ENCODE measurements at places on chromosomes 6 and 20.

DNA sequence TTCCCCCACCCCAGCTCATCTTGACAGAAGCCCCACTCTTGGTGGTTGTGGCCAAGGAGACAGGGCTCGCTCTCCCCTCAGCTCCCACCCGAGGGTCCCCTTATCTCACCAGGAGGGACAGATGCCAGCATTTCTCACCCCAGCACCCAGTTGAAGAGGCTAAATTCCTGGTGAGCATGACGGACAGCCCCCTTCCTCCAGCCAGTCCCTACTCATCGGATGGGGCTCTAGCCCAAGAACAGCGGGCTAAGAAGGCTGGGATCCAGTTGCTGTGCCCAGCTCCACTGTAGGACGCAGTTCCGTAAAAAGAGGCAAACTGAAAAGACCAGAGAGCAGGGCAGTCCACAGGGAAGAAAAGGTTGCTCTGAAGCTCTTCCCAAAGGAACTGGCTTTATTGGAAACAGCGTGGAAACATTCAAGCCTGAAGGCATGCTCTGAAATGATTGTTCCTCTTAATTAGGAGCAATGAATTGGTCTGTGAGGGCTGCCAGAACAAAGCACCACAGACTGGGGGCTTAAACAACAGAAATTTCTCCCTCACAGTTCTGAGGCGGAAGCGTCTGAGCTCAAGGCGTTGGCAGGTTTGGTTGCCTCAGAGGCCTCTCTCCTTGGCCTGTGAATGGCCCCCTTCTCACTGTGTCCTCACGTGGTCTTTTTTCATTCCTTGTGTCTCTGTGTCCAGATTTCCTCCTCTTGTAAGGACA, 17.9 kb upstream of the KIF25 start:
- no peak for DNase-seq

DNA sequence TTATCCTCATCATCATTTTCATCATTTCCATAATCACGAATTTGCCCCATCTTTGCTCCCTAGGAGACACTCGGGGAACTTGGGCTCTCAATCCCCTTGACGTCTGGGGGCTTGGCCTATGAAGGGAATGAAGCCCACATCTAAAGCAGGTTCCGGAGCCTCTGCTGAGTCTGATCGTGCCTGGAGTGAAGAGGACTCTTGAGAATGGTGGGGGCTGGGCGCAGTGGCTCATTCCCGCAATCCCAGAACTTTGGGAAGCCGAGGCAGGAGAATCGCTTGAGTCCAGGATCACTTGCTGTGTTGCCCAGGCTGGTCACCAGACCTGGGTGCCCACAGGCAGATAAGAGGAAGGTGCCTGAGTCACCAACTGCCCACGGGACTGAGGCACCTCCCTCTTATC, 114.5 kb downstream of the SYCP2 start:
- DNase-seq: no peak

DNA sequence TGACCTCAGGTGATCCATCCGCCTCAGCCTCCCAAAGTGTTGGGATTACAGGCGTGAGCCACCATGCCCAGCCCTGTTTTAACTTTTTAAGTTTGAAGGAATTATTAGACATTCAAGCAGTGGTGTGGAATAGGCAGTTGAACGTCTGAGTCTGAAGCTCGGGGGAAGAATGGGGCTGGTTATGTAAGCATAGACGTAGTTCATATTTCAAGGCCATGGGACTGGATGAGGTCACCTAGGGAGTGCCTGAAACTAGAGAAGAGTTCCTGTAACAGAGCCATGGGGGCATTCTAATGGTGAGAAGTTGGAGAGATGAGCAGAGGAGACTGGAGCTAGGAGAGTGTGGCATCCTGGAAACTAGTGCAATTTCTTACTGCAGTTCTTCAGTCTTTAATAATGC, 6.4 kb downstream of the CDKAL1 start:
- DNase-seq: no peak

GRCh38 chr20:3788685-3789155, 2.2 kb upstream of the CENPB start:
- no peak for DNase-seq

DNA sequence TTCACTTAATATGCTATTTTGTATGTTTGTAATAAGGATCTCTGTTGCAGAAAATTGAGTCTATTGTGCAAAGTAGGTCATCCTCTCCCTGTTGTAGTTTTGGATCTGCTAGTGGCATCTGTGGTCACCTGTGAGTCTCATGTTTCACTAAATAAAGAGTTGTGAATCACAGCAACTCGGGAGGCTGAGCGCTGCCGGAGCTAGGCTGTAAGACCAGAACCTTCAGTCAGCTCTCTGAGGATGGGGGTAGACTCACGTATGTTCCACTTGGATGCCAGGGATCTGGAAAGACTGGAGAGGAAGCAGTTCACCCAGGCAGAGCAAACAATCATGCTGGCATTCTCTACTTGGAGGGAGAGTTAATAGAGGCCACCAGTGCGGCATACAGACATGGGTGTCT, 187.3 kb upstream of the FOXA2 start:
- no peak for DNase-seq

GRCh38 chr20:59149678-59150504, 13.7 kb upstream of the ZNF831 start:
- DNase-seq: no peak

DNA sequence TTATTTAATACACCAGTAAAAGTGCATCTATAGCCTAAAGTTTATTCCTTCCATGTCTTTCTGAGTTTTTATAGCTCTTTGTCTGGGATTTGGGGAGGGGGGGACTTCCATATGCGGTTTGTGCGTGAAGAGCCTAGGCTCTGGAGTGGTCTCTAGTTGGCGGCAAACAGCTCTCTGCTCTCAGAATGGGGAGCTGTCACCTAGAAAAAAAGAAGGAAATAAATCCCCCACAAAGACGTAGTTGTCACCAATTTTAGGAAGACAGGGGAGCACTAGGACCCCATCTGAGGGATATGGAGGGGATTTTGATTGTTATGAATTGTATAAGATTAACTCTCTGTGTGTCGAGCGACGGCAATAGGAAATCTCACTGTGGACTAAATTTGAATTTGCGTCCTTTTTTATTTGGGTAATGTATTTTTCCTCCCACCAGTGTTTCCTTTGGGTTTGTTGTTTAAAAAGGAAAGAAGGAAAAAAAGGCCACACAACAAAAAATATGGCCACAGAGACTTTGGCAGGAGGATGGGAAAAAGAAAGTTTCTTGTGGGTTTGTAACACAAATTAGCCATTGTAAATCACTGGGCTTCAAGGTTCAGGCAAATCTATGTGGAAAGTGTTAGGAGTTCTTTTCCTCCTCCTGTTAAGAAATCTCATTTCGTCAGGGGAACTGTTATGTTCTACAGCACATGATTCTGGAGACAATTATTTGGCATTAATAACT, 7.4 kb downstream of the POU3F2 start:
- DNase-seq: no peak

GRCh38 chr6:79824202-79824601, 123.2 kb downstream of the ELOVL4 start:
- no peak for DNase-seq

DNA sequence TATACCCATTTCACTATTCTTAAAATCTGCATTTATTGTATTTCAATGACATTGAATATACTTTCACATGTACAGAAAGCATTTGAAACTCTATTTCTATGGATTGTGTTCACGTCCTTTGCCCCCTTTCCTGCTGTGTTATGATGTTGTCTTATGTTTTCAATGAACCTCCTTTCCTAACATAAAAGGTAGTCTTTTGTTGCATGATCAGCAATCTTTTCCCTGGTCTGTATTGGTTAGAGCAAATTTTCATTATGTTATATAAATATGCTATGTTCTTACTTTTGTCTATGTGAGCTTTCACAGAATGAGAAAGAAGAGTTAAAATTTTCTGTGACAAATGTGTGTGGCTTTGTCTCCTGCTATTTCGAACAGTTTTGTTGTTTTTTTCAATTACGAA, 73.1 kb downstream of the KIF16B start:
- no peak for DNase-seq

GRCh38 chr6:134063121-134063965, 10.9 kb upstream of the SLC2A12 start:
- DNase-seq: no peak

DNA sequence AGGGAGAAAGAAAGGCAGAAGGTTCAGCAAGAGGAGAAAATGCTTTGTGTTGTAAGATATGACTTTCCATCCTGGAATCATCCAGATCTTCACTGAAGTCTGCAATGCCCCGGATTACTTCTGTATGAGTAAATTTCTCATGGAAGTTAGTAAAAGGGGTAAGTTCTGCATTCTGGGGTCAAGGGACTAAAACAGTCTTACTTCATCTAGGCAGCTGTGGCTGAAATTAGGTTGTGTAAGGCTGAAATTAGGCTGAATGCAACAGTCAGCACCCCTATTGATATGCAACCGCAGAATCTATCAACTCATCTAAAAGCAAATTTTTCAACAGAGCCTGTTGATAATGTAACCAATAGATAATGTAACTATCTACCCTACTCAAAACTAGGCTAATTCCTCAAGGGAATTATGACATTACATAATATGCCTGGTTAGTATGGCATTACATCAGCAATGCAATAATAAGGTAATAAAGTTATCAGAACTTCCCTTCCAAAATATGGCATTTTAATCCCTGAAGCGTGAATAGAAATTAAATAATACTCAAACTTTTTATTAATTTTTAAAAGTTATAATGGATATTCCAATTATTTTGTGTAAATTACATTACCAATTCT, 671.7 kb upstream of the CITED2 start:
- no peak for DNase-seq

- DNase-seq: no peak
These were observed 1.4 kb upstream of the FOXS1 start for GRCh38 chr20:31846793-31847138.

GRCh38 chr20:57219071-57219677, 47.3 kb downstream of the BMP7 start:
- DNase-seq: no peak

GRCh38 chr6:16533210-16533609, 228.1 kb downstream of the ATXN1 start:
- no peak for DNase-seq

DNA sequence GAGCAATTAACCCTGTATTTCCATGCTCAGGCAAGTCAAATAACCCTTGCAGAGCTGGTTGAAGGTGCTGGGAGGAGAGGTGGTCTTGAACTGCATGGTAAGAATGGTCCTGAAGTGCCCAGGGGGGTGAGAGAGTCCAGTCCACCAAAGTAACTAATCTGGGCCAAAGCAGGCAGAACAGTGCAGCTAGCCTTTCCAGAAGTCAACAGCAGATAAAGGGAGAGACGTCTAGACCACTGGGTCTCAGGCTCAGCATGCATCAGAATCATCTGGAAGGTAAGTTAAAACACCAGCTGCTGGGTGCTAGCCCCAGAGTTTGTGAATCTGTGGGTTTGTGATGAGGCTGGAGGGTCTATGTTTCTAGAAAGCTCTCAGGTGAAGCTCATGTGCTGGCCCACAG, 232.3 kb upstream of the ECI2 start:
- no peak for DNase-seq

GRCh38 chr6:104431096-104431495, 428.6 kb downstream of the HACE1 start:
- DNase-seq: no peak

DNA sequence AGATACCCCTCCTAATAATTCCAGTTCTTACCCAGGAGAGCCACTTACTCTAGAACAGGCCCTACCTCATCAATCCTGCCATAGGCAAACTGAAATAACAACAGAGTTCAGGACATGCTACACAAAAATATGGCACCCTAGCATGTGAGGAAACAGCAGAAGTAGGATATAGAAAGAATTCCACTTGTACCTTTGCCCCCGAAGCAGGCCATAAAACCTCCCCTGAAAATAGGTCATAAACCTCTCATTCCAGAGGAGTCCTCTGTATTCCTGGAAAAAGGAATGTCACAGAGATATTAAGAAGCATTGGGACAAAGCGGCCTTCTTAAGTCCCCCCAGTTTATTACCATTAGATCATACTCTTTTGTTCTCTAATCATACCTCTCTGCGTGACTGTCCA, 504.3 kb upstream of the MARCKS start:
- DNase-seq: no peak

DNA sequence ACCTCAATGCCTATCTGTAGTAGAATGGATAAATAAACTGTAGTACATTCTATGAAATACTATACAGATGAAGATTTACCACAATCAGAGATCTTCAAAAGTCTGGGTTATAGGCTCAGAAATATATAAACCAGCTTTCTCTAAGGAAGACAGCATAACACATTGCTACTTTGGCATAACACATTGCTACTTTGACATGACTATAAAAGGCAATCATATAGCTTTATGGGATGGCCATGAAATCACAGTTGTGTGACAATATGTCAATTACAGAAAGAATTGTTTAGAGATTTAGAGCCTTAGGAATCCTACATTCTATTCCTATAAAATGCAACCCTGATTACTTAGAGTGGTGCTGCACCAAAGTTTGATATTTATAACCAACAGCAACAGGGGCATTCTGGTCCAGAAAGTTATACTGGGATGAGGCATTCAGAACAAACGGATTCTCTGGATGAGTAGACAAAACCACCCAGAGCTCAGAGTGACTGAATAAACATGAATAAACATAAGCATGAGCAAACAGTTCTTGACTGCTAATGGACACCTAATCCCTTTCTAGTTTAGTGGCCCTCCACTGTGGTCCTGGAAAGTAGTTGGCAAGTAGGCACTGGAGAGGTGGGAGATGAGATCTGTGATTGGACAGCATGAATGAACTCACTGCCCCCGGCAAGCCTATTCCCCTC, 12.0 kb downstream of the TTI1 start:
- DNase-seq: no peak

DNA sequence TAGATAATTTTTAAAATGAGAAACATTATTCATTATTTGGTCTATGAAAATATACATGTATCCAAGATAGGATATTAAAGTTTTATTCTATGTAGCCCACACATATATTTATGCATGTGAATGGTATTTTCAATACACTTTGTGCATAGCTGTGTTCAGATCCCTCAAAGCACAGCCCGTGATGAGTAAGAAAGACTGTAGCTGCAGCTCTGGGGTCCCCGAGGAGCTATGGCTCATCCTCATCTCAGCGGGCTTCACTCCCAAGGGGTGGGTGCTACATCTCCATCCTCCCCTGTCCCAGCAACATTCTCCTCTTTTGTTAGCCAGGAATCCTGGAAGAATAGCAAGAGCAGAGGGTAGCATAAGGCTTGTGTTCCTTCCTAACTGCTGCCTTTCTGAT, 130.8 kb downstream of the SAMD5 start:
- DNase-seq: no peak

DNA sequence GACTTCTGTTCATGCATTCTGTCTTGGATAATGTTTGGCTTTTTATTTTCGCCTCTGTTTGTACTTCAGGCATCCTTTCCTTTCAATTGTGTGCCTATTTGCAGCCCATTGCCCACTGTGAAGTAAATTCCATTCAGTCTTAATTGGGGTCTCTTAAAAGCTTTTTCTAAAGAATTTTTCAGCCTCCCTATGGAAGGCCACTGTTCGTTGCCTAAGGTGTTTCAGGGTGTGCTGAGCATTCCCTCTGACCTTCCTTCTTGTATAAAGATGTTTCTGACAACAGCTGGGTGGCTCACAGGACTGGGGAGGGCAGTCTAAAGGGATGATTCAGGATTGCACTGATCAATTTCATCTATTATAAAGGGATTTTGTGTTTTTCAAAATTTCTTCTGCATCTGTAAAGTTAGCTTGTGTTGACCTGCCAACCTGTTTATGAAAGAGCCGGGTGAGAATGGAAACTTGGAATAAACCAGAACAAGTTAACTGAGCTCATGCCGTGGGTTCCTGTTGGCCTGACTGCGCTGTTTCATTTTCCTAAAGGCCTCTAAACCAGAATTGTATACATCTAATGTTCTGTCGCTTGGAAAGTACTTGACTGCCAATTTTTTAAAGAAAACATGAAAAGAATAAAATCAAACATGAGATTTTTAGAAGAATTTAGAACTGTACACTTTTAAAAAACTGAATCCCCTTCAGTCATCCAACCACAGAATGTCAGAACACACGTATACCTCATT, 14.3 kb downstream of the PHACTR2 start:
- DNase-seq: no peak
